ENCODE measurements at places on chromosomes 11 and 22. TPM values are rescaled to one million over a fixed set of nuclear protein-coding genes. Genes with fewer than 3 reads are reported as not detected.

- H3K27me3 ChIP-seq: no peaks in the 10 kb centered on the region
- H3K27ac ChIP-seq: no peak overlapping the region
- H3K36me3 ChIP-seq: no peaks in the 10 kb centered on the region
- DNase-seq: no peak
- H3K4me1 ChIP-seq: peaks cover 25% of the 10 kb centered on the region
Measured at GRCh38 chr22:31748490-31748889, 1.4 kb downstream of the PRR14L start.

DNA sequence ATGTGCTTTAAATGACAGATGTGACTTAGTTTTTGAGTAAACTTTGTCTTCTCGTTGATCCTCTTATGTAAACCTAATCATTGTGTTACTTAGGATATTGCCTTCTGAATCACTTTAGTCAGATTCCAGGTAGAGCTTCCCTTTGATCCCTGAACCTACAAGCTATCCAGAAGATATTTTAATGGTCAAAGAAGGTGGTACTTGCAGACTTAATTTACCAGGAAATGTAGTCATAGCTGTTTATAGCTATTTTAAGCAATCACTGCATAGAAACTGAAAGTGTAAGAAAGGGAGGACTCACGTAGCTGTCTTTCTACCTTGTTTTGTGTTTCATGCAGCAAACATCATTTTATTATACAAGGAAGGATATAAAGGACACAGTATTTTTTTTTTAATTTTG is 189.5 kb downstream of the DDX10 start:
- no peaks in the 10 kb centered on the region for H3K36me3 ChIP-seq
- H3K27me3 ChIP-seq: no peaks in the 10 kb centered on the region
- H3K4me1 ChIP-seq: no peaks in the 10 kb centered on the region
- no peak for DNase-seq

GRCh38 chr11:19919050-19919561 is 206.5 kb downstream of the NAV2 start:
- H3K27me3 ChIP-seq: no peaks in the 10 kb centered on the region
- peaks cover 31% of the 10 kb centered on the region for H3K4me1 ChIP-seq
- DNase-seq: peak; percentile 92
- peak overlapping the region; percentile 70 for H3K27ac ChIP-seq
- peaks cover 15% of the 10 kb centered on the region for H3K36me3 ChIP-seq

DNA sequence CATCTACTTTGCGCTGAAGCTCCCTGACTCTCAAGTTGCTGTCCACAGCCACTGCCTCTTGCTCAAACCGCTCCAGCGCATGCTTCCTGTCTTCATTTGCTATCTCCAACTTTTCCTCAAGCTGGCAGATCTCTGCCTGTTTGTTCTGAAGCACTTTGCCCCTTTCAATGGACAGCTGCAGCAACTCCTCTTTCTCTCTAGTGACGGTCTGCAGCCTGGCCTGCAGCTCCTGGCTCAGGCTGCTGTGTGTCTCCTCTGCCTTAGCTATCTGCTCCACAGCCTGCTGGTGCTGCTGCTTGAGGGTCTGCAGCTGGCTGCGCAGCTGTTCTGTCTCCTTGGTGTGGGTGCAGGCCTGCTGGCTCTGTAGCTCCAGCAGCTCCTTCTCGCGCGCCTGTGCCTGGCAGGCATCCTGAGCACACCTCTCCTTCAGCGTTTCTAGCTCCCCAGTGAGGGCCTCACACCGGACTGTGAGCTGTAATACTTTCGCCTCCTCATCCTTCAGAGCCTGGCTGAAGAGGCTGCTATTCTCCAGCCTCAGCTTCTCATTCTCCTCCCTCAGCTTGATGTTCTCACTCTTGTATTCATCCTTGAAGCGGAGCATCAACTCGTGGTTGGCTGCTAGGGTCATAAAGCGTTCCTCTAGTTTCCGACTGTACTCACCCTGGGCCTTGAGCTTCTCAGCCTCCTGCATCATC is 723 bp downstream of the CCDC89 start:
- H3K4me1 ChIP-seq: peaks cover 6% of the 10 kb centered on the region
- H3K4me3 ChIP-seq: peak overlapping the region; percentile 53
- H3K27ac ChIP-seq: peak overlapping the region; percentile 73
- DNase-seq: no peak

- H3K4me1 ChIP-seq: no peaks in the 10 kb centered on the region
- no peak for DNase-seq
- H3K36me3 ChIP-seq: no peaks in the 10 kb centered on the region
- no peak overlapping the region for H3K4me3 ChIP-seq
Measured at GRCh38 chr11:133669371-133670053, 137.2 kb upstream of the OPCML start.

DNA sequence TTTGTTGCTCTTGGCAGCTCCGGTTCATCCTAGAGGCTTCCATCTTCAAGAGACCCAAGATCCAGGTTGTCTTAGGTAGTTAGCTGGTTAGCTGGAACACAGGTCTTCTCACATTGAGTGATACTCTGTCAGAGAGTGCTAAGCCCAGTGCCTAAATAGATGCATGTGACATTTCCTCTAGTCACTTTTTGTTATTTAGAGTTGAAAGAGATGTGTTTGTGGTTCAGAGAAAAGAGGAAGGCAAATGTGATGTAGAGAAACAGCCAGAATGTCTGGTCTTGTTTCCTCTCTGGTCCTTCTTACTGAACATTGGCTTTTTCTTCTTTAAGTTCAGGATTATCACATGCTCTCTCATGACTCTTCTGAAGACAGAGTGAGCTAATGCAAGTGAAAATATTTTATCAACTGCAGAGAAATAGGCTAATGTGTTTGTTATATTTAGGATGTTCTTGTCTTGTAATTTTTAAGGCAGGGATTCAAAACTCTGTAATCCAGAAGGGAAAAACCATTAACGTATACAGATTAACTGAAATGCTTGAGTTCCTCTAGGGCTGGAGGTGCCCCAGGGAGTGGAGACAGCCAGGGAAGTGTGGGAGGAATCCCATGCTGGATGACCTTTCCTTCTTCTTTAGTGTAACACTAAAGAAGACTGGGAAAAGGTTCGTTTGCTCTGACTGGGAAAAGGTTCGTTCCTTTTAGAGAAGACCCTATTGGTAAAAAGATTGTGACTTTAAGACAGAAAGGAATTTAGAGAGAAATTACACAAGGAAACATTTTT is 75.4 kb downstream of the SWAP70 start:
- H3K27me3 ChIP-seq: no peaks in the 10 kb centered on the region
- no peak overlapping the region for H3K4me3 ChIP-seq
- DNase-seq: no peak
- peaks cover 30% of the 10 kb centered on the region for H3K36me3 ChIP-seq

- H3K4me3 ChIP-seq: peak within 1 kb of the TSS; percentile 99
- no peaks in the 10 kb centered on the region for H3K36me3 ChIP-seq
- no peaks in the 10 kb centered on the region for H3K27me3 ChIP-seq
- peak within 1 kb of the TSS; percentile 90 for H3K27ac ChIP-seq
Measured at GRCh38 chr11:61891331-61892084, at the start of gene FADS3. FADS3 (minus strand) TSS chr11:61891545; CDS start chr11:61891381, 164 bp downstream.

DNA sequence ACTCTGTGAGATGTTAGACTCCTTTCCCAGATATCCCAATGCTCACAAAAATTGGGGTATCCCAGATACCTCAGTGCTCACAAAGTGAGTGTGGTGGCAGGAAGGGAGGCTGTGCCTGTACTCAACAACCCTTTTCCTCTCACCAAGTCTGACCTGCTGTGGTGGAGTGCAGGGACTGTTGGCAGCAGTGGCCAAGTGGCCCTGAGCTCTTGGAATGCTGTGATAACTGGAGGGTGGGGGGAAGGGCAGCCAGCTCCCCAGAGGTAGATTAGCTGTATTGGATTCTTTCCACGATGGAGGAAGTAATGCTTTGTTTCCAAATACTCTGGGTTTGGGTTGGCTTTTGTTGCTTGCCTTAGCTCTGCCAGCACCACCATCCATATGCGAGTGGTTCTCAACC is 46.0 kb upstream of the OR9Q1 start:
- no peak overlapping the region for H3K27ac ChIP-seq
- H3K36me3 ChIP-seq: no peaks in the 10 kb centered on the region
- no peaks in the 10 kb centered on the region for H3K4me1 ChIP-seq
- no peak for DNase-seq
- no peak overlapping the region for H3K4me3 ChIP-seq
- no peaks in the 10 kb centered on the region for H3K27me3 ChIP-seq

GRCh38 chr11:62449451-62449851 is 30.6 kb downstream of the SCGB1A1 start:
- no peak overlapping the region for H3K4me3 ChIP-seq
- H3K4me1 ChIP-seq: peaks cover 14% of the 10 kb centered on the region
- no peak overlapping the region for H3K27ac ChIP-seq
- H3K27me3 ChIP-seq: no peaks in the 10 kb centered on the region

Gene KCNJ4
- total RNA-seq: not detected

DNA sequence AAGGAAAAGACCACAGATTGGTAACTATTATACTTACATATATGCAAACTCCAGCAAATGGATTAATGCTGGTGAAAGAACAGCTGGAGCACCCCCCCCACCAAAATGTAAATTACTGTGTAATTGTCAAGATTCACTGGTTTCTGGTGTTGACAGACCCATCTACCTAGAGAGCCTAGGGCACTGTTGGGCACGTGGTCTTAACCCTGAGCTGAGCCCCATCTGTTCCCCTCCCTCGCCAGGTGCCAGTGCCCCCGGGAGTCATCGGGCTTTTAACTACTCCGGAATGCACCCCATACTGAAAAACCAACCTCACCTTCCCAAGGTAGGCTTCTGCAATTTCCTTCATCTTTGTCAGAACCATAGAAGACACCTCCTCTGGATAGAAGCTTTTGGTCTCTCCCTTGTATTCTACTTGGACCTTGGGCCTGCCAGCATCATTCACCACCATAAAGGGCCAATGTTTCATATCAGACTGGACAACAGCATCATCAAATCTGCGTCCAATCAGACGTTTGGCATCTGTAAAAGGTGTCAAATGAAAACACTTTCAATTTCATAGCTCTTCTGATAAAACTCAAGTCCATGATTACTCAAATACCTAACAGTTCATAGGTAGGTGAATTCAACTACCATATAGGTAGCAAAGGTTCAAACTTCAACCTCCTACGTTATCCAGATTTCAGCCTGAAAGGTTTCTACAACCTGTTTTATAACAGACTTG is 1.5 kb downstream of the HSPA8 start:
- peaks cover 58% of the 10 kb centered on the region for H3K36me3 ChIP-seq
- H3K27ac ChIP-seq: peak overlapping the region; percentile 100
- H3K4me3 ChIP-seq: peak overlapping the region; percentile 88
- no peak for DNase-seq

DNA sequence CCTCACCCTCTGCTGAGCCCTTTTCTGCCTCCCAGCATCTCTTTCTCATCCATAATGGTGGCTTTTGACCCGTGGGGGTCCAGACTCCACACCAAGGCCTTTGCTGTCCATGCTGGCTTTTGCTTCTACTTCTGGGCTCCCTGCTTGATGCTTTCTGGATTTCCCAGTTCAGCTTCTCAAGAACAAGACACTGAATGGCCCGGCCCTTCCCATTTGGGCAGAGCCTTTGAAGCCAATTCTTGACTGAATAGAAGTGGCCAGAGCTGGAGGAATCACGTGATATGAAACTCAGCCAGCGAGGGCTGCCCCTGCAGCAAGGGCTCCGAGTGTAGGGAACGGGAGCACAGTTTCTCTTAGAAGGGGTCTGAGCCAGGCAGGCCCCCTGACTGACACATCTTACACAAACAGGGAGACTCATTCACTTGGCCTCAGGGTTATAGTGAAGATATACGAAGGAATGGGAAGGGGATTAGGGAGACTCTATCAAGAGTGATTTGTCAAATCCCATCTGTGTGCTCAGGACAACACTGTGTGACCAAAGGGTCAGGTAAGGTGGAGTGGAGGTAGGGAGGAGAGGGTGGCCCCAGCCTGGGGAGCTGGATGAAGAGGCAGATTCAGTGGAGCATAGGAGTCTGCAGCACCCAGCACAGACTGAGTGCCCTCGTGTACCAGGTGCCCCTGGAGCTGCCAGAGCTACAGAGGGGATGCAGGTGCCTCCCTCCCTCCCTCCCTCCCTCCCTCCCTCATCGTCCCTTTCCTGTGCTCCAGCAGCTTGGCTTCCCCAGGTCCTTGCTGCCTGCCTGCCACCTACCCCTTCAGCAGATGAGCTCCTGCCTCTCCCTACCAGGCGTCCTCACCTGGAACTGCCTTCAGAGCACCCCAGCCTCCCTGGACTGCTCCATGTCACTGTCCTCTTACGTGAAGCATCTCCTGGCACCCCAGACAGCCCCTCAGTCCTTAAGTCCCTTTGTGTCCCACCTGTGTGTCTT is 106.0 kb downstream of the TRIM29 start:
- no peaks in the 10 kb centered on the region for H3K4me1 ChIP-seq
- no peaks in the 10 kb centered on the region for H3K27me3 ChIP-seq
- no peak for DNase-seq
- H3K4me3 ChIP-seq: no peak overlapping the region

GRCh38 chr11:57482782-57483561 is 22.6 kb downstream of the RTN4RL2 start:
- H3K4me3 ChIP-seq: peak overlapping the region; percentile 20
- H3K4me1 ChIP-seq: peaks cover 10% of the 10 kb centered on the region
- no peak overlapping the region for H3K27ac ChIP-seq
- H3K27me3 ChIP-seq: no peaks in the 10 kb centered on the region
- peaks cover 29% of the 10 kb centered on the region for H3K36me3 ChIP-seq
- DNase-seq: no peak

Gene CEND1
- not detected for total RNA-seq

- H3K27me3 ChIP-seq: no peaks in the 10 kb centered on the region
- no peaks in the 10 kb centered on the region for H3K36me3 ChIP-seq
- DNase-seq: no peak
- no peak overlapping the region for H3K4me3 ChIP-seq
- peaks cover 31% of the 10 kb centered on the region for H3K4me1 ChIP-seq
Measured at GRCh38 chr11:63866211-63866610, 27.3 kb downstream of the MARK2 start.

DNA sequence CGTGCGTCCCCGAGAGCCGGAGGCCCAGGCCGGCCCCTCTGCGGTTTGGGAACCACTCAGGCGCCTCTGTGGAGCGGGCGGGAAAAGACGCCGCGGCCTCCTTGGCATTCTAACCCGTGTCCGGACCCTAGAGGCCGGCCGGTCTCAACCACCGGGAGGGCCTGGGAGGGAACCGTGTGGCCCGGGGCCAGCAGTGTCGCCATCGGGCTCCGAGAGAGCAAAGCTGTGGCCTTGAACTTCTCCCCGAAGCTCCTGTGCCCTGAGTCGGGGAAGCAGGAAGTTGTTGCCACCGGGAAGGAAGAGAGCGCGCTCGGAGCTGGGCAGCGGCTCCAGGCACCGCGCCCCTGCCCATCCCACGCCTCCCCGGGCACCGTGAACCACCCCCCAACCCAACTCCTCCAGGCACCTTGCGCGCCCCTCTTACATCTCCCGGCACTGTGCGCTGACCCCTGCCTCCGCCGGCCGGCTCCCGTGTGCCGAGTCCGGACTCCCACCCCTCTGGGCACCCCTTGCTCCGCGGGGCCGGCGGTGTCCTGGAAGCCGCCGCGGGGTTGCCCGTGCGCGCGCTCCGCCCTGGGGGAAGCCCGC is 80.0 kb upstream of the PPARA start:
- peak; percentile 33 for DNase-seq
- no peaks in the 10 kb centered on the region for H3K36me3 ChIP-seq
- H3K4me3 ChIP-seq: peak overlapping the region; percentile 87
- H3K27me3 ChIP-seq: no peaks in the 10 kb centered on the region
- peak overlapping the region; percentile 100 for H3K27ac ChIP-seq
- peaks cover 41% of the 10 kb centered on the region for H3K4me1 ChIP-seq

Gene CTSC
- total RNA-seq: 164 TPM

- no peak overlapping the region for H3K4me3 ChIP-seq
- H3K36me3 ChIP-seq: no peaks in the 10 kb centered on the region
- H3K27me3 ChIP-seq: no peaks in the 10 kb centered on the region
- H3K4me1 ChIP-seq: no peaks in the 10 kb centered on the region
Measured at GRCh38 chr22:42752230-42752746, 31.6 kb upstream of the A4GALT start.
